IPS DF 6.9 (cell line): ENCODE measurements at places on chromosomes 3 and 15.

DNA sequence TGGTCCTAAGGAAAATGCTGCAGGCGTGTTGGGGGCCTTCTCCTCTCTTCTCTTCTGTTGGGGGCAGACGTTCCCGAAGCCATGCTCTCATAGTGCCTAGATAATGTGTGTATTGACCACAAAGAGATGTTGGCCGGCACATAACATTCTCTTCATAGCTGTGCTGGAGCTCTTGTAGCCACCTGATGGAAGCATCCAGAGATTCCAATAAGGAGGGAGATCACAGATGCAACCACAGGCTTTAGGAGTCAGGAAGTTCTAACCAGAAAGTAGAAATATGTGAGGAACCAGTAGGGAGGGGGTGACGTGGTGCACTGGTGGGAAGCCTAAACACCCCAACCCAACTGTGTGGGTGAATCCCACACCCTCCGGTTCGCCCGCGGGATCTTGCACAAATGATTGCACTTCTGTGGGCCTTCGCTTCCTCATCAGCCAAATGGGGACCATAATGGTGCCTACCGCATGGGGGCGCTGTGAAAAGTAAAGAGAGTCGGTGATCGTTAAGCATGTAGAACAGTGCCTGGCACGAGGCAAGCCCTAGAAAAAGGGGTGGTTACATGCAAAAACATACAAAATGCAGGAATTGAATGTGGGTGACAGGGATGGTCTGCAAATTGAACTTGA lies 87.8 kb downstream of the TOP2B start:
- no peak for DNase-seq

DNA sequence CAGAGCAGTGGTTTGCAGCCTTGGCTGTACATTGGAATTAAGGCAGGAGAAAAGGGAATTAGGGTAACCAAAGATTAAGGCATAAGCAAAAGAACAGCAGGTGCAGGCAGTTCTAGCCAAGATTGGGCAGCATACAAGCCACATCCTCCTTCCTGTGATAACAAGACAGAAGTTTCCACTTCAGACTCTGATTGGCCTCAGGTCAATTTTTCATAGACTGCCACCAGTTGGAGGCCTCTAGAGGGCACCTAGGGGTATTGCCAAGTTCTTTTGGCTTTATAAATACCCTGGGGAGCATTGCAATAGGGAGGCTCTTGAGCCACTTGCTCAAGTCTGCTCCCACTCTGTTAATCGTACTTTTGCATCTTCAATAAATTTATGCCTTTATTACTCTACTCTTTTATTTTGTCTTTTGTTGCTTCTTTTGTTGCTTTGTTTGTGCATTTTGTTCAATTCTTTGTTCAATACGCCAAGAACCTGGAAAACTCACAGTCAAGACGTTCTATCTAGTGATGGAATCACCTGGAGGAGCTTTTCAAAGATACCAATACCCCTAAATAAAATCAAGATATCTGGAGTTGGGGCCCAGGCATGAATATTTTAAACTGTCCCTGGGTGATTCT lies 32.2 kb upstream of the FMN1 start:
- no peak for DNase-seq

- DNase-seq, result no peak
Measured at GRCh38 chr3:62329971-62330370, 43.4 kb downstream of the FEZF2 start.

DNA sequence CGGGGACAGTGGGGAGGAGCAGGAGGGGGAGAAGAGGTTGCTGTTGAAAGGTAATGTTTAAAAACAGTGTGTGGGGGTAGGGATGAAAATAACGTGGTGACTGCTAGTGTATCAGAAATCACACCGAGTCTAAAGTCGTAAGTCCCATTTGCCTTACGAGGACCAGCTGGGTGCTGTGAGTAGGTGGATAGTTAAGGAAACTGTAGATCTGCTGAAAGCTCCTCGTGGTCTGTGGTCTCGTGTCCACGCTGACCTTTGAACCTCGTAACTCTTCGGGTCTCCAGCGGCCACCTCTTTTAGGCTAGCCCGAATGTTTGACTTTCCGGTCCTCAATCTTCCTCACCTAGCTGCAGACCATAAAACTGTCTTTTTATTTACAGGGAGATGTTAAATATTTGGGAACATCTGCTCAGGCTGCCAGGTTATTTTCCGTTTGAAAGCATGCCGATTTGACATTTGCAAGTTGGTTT lies 29.3 kb upstream of the ST3GAL6 start:
- DNase-seq, result no peak

DNA sequence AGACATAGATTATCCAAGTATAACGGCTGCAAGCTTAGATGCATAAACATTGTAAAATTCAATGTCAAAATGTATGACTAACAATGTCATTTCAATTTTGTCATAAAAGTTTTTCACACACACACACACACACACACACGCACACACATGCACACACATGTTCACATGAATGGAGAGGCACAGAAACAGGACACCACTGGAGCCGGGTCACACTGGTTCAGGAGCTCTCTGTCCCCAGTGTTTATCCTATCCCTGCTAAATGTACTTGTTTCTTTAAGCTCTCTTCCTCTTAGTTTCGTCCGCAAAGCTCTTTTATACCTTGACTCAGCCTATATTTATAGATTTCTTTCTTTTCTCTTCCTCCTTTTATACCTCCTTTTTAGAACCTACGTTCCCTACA lies 249.9 kb downstream of the CADPS start:
- DNase-seq, result no peak

DNA sequence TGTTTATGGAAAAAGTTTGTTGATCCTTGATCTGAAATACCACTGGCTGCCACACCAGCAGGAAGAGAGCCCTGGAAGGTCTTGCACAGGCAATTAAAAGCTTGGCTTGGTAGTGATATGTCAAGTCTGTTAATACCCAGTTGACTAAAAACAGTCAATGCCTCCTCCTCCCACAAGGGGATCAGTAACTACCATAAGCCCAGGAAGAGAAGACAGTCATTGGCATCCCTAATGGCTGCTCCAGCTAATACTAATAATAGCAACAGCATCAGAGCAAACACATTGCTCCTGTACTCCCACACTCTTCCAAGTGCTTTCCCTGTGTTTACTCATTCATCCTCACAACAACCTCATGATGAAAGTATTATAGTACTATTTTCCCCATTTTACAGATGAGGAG lies 528.6 kb downstream of the TAFA4 start:
- DNase-seq, result no peak

- DNase-seq, result no peak
Measured at GRCh38 chr3:3240986-3241385, 61.5 kb upstream of the CRBN start.

- DNase-seq, result no peak
Measured at GRCh38 chr3:72041076-72041475, 256.1 kb upstream of the PROK2 start.

- no peak for DNase-seq
Measured at GRCh38 chr15:47460795-47461573, 256.3 kb upstream of the SEMA6D start.

GRCh38 chr3:131756405-131756804 lies 253.6 kb upstream of the MRPL3 start:
- no peak for DNase-seq

DNA sequence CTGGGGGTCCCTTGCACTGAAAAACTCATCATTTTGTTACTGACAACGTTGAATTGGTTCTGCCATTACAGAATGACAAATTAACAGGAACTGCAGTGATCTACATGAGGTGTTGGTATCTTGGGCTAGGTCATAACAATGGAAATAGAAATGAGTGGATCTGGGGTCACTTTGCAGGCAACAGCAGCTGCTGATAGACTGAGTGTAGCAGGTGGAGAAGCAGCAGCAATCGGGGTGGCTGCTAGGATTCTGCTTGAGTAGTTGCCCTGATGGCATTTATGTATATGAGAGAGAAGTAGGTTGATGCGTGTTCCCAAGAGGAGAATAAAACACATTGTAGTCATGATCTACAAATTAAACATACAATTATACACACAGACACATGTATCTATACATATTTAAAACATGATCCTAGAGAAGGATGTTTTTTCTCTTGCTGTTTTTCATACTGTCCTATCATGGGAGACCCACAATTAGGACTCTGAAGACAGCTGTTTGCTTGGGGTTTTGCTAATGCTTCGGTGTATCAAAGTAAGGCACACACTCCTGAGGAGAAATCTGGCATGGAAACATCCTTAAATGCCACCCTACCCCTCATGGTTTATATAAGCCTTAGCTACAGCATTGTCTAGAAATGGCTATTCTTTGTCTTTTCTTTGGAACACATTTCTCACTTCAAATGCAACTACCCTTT lies 15.8 kb upstream of the THBS1 start:
- no peak for DNase-seq

GRCh38 chr15:59531066-59531675 lies 80.4 kb upstream of the GCNT3 start:
- DNase-seq, result no peak

- DNase-seq, result no peak
Measured at GRCh38 chr3:25246913-25247312, 181.2 kb upstream of the RARB start.

- no peak for DNase-seq
Measured at GRCh38 chr3:71528816-71529215, 54.7 kb downstream of the FOXP1 start.

GRCh38 chr3:126965526-126966080 lies 17.3 kb upstream of the PLXNA1 start:
- no peak for DNase-seq

GRCh38 chr3:18410205-18410604 lies 14.9 kb downstream of the SATB1 start:
- no peak for DNase-seq

DNA sequence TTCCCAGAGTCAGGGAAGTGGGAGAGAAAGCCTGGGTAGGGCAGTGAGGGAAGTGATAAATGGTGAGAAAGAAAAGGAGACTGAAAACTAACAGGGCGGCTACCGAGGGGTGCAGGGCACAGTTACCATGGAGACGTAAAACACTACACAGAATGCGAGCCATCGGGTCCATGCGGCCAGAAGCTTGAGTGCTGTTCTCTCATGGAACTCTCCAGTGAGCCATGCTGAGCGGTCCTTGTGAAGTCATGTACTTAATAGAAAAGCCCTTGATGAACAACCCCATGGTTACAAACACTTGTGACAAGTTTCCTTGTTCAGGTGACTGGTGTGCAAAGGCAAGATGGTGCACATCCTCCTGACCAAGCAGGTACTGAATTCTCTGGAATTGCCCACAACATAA lies 3.7 kb upstream of the PLA2G4F start:
- no peak for DNase-seq

DNA sequence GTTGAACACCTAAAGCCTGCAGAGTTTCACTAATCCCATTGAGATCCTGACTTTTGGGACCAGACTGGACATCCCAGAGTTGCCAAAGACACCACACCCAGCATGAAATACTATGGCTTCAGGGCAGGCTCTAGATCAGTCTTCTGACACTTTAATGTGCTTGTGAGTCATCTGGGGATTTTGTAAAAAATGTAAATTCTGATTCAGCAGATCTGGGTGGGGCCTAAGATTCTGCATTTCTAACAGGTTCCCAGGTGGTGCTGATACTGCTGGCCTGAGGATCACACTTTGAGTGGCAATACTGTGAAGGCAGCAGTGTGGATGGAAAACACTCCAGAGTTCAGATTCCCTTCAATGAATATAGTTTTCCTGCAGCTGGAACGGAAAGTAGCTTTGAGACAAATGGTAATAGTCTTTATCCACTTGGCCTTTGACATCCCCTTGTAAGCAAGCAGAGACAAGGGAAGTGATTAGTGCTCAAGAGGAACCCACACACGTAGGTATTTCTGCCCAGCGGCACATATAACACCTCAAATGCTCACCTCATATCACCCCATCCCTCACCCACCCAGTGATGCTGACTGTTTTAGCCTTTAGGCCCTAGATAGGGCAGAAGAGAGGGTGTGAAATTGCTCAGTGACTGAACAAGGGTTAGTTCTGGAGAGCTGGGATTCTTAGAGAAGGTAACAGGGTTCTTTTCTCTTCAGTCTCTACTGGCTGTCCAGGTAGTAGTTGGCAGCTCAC lies 51.5 kb upstream of the GSK3B start:
- DNase-seq, result no peak

DNA sequence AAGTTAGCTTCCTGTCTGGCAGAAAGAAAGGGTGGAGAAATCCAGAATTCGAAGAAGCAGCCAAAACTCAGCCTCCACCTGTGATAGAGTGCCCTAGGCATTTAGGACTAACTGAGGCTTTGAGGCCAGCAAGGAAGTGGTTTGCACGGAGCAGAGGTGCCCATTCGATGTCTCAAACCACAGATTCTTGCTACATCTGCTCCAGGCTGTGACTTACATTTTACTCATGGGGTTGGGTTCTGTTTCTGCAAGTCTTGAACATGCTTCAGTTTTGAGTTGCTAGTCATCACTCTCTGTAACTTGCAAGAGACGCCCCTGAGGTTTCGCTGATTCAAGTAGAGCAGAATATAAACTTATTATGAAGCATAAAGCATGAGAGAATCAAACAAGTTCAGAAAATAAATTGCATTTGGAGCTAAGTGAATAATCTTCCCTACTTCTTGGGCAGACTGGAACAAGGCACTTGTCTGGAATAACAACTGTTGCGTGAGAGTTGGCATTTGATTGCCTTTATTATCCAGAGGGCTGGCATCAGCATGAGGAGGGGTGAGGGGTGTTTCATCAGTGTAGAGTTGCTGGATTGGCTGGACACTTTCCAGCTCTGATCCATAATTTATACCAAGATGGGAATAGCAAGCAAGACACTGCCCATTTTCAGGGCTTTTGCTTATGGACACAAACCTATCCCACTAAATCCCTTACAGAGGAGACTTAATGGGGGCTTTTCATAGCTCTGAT lies 256.5 kb downstream of the AGBL1 start:
- DNase-seq, result no peak

DNA sequence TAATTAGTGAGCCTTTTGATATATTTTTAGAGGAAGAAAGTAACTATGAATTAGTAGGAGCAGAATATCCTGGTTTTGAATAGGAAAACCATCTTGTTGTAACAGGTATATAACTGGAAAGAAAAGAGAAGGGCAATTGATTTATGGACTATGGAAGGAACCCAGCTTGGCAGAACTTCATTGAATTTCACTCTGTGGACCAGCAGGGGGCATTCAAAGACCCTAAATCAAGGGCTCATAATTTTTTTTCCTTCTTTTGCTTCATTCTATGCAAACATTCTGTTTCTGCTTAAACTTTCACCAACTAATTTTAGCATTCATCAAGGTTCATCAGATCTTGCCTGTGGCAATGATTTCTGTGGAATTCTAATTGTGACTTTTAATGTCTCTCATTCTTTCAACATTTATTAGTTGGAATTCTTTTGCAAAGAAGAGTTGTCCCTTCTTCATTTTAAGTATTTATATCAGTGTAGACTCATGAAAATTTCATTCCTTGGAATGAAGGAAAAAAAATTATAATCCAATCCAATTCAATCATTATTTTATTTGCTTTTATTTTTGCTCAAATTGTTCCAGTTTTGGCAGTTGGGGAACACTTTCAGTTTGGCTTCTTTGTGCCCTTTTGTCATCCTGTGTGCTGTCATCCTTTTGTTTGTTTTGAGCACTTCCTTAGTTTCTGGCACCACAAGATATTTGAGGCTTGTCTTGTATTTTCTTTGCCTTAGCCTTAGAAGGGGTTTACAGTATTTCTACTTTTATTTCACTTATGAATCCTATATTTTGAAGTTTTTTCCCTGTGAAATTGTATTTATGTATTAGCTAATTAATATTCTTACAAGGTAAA lies 30.4 kb downstream of the NXPE3 start:
- no peak for DNase-seq

GRCh38 chr15:40511093-40511471 lies 40.3 kb downstream of the CHST14 start:
- no peak for DNase-seq

- no peak for DNase-seq
Measured at GRCh38 chr15:94480289-94480834, 249.0 kb downstream of the MCTP2 start.

- no peak for DNase-seq
Measured at GRCh38 chr3:36097209-36097608, 283.1 kb upstream of the STAC start.

- DNase-seq, result no peak
Measured at GRCh38 chr3:73236867-73237266, 175.4 kb downstream of the EBLN2 start.
